Right renal pelvis (tissue), 4 donors: ENCODE measurements at places on chromosomes 11 and 22. TPM values are rescaled to one million over a fixed set of nuclear protein-coding genes. Genes with fewer than 3 reads are reported as not detected.
A peak's percentile ranks its signal among the peaks of the same experiment; 100 is the strongest.

GRCh38 chr11:106233191-106233590 is 155.7 kb downstream of the AASDHPPT start:
- no peak for DNase-seq

GRCh38 chr11:41878095-41878494 is 418.6 kb upstream of the LRRC4C start:
- DNase-seq: no peak

DNA sequence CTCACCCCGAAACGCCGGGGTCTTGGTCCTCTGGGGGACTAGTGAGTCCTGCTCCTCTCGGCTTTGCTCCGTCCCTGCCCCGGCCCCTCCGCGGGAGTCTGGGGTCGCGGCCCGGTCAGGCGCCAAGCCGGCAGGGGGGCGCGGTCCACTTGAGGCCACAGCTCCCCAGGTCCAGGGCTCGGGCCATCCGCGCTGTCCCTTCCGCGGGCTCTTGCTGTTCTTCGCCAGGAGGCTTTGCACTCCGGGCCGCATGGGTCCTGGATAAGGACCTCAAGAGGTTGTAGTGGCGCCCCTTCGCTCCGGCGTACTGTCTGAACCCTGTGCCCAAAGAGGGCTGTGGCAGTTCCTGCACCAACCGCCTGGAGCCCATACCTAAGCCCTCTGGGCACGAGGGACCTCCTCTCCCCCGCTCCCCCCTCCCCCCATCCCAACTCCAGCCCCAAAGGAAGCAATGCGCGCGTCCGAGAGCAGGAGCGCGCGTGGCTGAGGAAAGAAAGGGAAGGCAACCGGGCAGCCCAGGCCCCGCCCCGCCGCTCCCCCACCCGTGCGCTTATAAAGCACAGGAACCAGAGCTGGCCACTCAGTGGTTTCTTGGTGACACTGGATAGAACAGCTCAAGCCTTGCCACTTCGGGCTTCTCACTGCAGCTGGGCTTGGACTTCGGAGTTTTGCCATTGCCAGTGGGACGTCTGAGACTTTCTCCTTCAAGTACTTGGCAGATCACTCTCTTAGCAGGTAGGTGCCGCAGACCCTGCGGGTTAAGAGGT is at the start of gene ADM:
ADM (plus strand) TSS at position 579 of the 767 bp plus-strand sequence. CDS start 628 bp downstream, outside the sequence.
- no peak for DNase-seq

DNA sequence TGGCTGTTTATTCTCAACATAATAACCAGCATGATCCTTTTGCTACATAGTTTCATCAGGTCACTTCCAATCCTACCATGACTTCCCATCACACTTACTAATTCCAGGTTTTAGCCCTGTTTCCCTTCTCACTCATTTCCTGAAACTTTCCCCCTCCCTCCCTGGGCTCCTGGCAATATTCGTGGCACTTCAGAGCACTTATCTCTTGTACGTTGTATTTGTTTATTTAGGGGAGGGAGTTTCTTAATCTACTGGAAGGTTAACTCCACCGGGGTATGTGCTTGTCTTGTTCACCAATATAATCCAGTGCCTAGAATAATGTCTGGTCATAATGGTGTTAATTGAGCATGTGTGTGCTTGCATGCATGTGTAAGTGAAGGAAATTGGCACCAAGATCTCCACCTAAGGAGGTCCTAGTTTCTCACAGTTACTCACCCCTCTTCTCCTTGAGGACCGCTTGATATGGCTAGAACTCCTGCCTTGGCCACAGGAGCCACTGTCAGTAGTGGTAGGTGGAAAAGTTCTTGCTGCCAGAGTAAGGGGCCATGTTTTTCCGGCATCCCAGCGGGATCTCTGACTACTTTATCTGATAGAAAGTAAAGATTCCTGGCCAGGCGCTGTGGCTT is 11.7 kb downstream of the EIF3L start:
- DNase-seq: no peak

DNA sequence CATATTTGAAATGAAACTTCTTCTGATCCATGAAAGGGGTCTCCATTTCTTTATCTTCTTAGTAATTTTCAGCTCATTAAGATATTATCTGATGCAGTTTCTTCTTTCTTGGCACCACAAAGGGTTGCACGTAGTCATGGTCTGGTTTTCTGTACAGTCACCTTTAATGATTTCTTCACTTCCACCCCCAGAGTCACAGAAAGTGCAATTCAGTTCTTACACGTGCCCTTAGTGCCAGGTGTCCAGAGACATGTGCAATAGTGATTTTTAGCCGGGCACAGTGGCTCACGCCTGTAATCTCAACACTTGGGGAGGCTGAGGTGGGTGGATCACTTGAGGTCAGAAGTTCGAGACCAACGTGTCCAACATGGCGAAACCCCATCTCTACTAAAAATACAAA is 202.8 kb upstream of the MTNR1B start:
- DNase-seq: no peak

DNA sequence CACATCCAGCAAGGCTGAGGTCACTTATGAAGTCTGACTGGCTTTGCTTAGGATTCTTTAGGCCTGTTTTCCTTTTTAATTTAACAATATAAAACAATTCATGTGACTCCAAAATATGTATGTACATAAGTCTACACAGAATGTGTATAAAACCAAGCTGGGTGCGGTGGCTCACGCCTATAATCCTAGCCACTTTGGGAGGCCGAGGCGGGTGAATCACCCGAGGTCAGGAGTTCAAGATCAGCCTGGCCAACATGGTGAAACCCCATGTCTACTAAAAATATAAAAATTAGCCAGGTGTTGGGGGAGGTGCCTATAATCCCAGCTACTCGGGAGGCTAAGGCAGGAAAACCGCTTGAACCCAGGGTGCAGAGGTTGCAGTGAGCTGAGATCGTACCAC is 83.1 kb downstream of the SHANK2 start:
- DNase-seq: no peak

- DNase-seq: peak; percentile 67
Observed at GRCh38 chr11:68903288-68904247, at the start of the genes IGHMBP2 and MRPL21. TSS of gene IGHMBP2 (plus strand) at chr11:68903891. CDS start at chr11:68903953, 62 bp downstream. TSS of gene MRPL21 (minus strand) at chr11:68903832. CDS start at chr11:68903810, 22 bp downstream.

DNA sequence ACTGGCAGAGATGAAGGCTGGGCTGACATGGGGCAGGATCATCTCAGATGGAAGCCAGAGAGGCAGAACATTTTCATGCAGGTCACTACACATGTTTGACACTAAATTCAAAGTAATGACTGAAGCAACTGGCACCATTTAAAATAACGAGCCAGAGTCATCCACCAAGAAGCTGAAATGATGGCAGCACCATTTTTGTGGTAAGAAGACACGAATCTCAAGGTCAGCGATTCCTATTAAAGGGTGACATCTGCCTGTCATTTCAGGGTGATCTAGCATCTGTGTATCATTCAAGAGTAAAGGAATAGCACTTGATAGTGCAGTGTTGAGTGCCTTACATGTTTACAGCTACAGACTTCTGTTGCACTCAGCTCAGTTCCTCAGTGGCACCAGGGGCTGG is 113.4 kb upstream of the C11orf87 start:
- DNase-seq: no peak

DNA sequence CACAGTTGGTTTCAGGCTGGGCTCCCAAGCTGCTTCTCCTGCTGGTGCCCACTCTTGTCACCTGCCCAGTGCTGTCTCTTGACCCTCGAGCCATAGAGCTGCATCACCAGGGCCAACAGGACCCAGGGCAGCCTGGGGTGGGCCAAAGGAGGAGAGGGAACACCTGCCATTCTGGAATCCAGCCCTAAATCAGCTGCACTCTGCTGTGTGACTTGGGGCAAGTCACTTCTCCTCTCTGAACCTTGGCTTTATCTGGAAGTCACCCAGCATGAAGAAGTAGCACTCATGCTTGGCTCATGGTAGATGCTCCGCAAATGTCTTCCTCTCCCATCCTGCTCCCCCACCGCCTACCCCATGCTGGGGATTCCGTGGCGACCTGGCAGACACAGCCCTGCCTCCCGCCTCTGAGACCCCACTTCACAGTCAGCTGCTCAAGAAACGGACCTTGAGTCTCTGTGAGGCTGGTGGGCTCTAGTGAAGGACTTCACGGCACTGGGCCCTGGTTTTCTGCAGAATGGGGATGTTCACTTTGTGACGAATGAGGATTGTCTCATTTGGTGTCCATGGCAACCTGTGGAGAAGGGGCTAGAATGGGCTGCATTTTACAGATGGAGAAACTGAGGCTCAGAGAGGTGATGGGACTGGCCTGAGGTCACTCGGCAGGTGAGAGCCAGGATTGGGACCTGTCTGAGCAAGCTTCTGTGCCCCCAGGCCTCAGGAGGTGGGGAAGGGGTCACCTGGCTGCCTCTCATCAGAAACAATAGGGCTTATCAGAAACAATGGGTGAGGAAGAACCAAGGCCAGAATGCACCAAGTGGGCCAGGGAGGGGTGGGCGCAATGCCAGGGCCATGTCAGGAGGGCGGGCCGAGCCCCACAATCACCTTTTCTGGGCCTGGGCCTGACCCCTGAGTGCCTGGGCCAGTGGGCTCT is 12.4 kb downstream of the EMID1 start:
- DNase-seq: no peak

GRCh38 chr22:35209203-35209602 is 48.1 kb upstream of the HMGXB4 start:
- no peak for DNase-seq

- peak; percentile 47 for DNase-seq
Observed at GRCh38 chr11:128575961-128576350, 11.4 kb downstream of the ETS1 start.

DNA sequence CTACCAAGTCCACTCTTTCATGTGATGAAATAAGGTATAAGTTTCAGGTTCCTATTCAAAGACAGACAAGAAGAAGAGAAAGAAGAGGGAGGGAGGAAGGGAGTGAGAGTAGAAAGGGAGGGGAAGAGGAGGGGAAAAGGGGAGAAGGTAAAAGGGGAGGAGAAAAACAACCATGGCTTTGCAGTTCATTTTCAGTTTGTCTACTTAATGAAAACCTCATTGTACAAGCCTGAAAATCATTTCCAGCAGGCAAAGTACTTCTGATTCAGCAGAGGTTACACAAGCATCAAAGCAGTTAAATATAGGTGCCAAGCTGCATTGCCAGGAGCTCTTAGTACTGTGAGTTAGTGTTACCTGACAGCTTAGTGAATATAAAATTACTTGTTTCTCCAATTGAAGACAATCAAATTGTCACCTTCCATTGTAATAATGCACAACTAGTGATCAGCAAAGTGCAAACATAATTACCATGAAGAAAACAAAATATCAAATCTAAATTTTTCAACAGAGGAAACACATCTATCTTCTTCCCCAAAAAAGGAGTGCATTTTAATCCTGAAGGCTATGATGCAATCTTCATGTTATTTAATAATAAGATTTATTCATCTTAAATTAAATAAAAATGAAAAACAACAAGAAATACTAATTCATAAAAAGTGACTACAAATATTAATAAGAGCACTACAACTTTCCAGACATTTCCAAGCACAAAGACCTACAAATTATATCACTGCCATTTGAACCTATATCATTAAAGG is 8.2 kb downstream of the SOX6 start:
- no peak for DNase-seq

GRCh38 chr11:73972620-73973449 is 9.8 kb downstream of the UCP2 start:
- DNase-seq: no peak

DNA sequence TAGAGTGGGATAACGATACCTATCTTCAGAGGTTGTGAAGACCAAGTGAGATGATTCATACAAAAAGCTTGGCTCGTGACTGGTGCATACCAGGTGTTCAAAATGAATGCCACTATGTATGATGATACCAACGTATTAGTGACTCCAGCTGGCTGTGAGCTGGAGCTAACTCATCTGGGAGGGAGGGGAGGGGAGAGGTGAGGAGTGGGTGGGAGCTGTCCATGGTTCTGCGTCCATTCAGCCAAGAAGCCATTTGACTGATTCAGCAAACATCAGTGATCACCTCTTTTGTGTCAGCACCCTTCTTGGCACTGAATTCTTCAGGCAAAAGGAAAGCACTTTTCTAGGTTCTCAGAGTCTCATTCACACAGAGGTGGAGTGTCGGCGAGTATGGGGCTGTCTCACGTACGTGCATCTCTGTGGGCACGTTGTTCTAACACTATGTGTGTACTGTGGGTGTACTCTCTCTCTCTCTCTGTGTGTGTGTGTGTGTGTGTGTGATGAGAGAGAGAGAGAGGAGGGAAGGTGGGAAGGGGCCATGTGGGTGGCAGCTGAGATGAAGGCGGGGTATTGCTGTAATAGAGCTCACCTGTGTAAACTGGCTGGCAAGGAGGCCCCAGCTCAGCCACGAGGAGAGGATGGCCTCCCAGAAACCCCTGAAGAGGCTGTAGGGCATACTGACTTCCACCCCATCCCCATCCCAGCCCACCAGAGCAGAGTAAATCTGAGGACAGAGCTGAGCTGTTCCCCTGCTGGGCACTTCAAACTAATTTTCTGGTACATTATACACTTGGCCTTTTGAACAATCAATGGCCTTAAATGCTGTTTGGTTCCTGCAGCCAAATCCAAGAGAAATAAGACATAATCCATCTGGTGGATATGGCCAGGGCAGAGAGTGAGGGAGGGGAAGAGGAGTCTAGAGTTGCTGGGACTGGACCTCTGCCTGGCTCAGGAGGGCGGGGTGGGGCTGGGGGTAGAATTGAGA is 96.1 kb upstream of the THY1 start:
- DNase-seq: peak; percentile 63

DNA sequence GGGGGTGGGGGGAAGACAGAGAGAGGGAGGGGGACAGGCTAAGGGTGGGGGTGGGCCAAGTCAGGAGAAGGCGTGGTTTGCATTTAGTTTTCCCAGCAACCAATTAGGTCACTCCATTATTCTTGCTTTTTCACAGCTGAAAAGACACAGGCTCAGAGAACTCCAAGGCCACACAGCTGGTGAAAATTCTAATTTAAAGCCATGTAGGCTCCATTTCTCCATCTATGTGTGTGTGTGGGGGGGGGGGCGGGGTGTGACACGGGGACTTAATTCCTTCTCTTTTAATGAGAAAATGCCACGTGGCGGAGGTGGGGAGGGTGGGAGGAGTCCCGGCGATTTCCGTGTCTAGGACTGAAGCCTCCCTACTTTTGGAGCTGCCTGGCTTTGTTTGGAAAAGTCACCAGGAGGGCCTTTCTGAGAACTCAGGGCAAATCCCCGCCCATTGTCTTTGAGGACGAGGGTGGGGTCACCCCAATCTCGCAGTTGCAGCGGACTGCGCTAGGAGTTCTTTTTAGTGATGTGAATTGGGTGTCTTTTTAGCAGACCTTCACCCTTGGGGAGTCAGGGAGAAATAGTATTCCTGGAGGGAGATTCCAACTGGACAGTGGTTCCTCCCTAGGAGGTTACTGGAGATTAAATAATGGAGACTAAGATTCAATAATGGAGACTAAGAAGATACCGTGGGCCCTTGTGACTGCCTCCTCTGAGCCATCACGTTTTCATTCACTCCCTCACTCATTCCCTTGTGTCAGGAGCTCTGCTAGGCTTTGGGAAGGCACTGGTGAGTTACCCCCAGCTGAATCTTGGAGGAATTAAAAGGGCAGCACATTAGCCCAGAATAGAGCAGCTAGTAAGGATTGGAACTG is 36.4 kb upstream of the PTPRJ start:
- no peak for DNase-seq

DNA sequence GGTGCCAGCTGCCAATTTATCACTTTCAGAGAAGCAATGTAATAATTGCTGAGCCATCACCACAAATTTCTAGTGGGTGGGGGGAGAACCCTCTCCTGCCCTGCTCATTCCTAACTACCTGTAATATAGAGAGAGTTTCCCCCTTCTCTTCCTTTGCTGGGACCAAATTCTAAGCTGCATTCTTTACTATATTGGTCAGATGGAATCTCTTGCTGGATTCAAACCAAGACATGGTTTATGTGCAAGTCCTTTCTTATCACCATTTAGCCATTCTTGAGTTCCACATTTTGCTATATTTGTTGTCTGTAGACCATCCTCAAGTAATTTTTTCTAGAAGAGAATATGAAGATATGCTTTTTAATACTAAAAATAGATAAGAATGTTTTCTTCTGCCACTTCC is 452.1 kb downstream of the MN1 start:
- no peak for DNase-seq

PANX3 gene
- polyA plus RNA-seq: not detected

UCP2 gene
- 51.6 TPM for polyA plus RNA-seq

RASD2 gene
- polyA plus RNA-seq: 1.6 TPM

SOX10 gene
- polyA plus RNA-seq: 1.6 TPM

FDXACB1 gene
- 6.9 TPM for polyA plus RNA-seq
